ENCODE measurements at places on chromosomes 13 and 19.
A peak's percentile ranks its signal among the peaks of the same experiment; 100 is the strongest.

DNA sequence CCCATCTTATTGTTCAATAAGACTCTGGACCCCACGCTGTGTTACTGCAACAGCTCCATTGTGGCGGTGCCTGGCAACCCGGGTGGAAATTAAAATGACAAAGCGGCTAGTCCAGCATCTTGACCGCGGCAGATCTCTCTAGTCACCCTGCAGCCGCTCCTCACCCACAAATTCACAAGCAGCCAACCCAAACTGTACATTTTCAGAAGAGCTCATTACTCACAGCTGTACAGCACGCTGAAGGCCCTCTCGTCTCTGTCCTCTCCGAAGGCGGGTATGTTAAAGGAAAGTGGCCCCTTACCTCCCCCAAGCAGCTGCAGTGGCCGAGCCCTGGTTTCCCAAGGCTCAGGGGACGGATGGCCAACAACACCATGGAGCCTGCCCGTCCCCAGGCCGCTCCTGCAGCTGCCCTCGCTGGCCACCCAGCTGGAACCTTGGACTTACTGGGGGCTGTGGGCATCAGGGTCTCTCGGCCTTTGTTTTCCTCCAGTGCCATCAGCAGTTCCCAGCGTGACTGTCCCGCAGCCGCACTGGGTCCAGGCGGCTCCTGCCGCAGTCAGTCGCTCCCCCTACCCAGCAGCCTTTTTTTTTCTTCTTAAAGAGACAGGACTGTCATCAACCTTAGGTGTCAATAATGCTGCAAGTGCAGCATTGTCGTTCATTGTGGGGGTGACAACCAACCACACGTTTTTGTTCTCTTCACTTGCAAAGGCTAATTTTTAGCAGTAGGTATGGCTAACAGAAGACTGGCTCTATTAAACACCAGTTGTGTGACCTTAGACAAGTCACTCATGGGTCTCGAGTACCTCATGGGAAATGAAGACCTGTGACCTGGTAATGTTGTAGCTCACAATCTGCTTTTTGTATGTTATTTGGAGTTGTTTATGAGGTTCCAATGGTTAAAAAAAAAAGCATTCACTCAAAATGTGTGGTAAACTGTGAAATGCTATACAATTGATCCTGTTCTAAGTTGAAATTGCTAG lies at the start of gene SACS:
TSS of gene SACS (minus strand) at position 532 of the 983 bp plus-strand sequence. CDS start 22,463 bp downstream, outside the sequence.
- peak; percentile 75 for DNase-seq

DNA sequence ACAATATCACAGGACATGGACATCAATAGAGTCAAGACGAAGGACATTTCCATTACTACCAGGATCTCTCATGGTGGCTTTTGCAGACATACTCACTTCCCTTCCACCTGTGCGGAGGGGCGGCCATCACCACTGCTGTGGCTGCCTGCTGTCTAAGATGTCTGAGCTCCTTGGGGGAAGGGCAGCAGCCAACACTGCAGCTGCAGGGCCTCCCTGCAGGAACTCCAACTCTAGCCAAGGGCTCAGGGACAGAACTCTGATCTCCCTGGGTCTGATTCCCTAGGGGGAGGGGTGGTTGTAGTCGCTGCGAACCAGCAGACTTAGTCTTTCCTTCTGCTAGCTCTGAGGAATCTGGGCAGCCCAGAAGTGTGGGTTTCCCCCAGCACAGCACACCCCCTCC lies 78.9 kb upstream of the ANKRD10 start:
- DNase-seq = no peak

DNA sequence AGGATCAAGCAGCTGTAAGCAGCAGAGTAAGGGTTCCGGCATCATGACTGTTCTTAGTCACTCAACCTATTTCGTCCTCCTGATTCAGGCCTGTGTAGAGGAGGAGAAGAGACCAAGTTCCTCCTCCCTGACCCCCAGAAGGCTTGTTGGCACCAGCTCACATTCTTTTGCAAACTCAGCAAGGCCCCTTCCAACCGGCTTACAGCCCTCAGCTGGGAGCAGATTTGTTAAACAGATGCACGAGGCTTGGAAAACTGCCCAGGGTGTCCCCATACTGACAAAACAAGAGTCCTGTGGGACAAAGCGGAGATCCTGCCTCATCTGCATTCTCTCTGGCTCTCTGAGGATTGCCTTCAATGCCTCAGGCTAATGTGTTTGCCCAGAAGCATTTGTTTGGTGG lies 113.2 kb upstream of the SOX21 start:
- DNase-seq = peak; percentile 26

- DNase-seq = no peak
These were observed at the start of gene BEST2 for GRCh38 chr19:12751635-12752034. BEST2 (plus strand) TSS chr19:12751791; CDS start chr19:12752593, 802 bp downstream.

DNA sequence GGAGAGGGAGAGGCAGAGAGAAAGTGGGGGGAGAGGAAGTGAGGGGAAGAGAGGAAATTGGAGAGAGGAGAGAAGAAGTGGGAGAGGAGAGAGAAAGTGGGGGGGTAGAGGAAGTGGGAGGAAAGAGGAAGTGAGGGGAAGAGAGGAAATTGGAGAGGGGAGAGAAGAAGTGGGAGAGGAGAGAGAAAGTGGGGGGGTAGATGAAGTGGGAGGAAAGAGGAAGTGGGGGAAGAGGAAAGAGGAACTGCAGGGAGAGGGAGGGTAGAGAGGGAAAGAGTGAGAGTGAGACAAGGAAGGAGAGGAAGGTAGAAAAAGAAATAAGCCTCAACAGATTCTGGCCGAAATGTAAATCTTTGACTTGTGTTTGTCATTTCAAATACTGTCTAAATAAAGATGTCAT lies 146.6 kb downstream of the KLF12 start:
- DNase-seq = no peak

- no peak for DNase-seq
These were observed 212.2 kb upstream of the HTR2A start for GRCh38 chr13:47109028-47109427.

- DNase-seq = no peak
These were observed 18.3 kb downstream of the CCDC97 start for GRCh38 chr19:41328157-41328841.

GRCh38 chr13:109383683-109384082 lies 402.7 kb downstream of the IRS2 start:
- peak; percentile 65 for DNase-seq
